ENCODE measurements at places on chromosomes 5 and 9.

DNA sequence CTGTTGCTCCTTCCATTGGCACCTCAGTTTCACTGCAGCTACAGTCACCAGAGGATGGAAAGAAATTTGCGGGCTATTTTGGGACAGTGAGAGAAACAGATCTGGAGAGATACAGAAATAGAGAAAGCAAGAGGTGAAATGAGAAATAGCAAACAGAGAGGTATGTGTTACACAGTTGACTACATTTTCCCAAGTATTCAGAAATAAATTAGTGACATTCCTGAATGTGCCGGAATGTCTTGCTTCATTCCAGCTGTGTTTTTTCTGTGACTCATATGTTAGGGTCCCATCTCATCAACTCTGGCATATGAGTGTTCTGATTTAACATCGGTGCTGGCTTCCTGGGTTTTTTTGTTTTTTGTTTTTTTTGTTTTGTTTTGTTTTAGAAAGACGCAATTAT, 63.8 kb upstream of the ZNF462 start:
- DNase-seq, result no peak

GRCh38 chr5:160199410-160199911, 29.8 kb upstream of the FABP6 start:
- DNase-seq, result peak; percentile 69

- peak; percentile 57 for DNase-seq
Observed at GRCh38 chr9:129282272-129282671, 104.2 kb upstream of the IER5L start.

- no peak for DNase-seq
Observed at GRCh38 chr5:151703227-151703626, 16.5 kb upstream of the SPARC start.

- DNase-seq, result peak; percentile 39
Observed at GRCh38 chr9:134065612-134066419, 2.0 kb downstream of the BRD3 start.

GRCh38 chr5:82358457-82358856, 80.3 kb upstream of the RPS23 start:
- DNase-seq, result no peak

DNA sequence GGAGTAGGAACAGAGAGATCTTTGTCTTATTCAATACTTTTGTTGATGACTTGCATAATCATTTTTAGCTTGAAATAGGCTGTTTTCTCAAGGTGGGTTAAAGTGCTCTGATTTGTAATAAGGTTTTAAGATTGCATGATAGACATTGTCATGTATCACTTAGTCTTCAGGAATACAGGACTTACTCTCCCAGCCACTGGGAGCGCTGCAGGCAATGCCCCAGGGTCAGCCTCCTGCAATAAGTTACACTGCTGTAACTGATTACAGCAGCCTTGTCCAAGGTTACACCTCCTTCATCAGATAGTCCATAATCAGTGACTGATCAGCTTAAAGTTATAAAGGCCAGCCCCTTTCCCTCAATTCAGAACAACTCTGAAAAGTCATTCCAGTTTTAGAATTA, 218.6 kb downstream of the ESM1 start:
- DNase-seq, result no peak

DNA sequence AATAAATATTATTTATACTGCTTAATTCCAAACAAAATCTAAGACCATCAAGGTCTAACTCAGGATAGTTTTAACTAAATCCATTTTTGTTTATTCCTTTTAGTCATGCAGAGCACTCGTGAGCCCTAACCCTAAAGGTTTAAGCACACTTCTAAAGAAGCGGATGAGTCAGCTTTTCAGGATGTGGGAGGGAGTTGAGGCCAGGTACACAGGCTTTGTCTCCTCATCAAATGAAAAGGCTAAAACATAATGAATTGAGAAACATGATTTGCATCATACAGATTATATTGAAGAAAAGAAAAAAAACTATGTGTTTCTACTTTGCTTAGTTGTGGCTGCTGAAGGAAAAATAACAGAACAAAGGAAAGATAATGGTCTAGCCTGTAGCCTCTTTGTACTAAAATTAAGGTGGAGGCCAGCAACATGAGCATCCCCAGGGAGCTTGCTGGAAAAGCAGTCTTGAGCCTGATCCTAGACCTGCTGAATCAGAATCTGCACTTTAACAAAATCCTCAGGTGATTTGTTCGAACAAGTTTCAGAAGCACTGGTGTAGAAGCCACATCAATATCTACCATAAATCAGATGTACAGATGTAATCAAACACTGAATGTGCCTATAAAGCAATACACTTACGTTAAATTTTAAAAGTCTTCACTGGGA, 21.1 kb upstream of the ISCA1 start:
- DNase-seq, result no peak

GRCh38 chr9:126906091-126906490, 8.5 kb upstream of the RALGPS1 start:
- DNase-seq, result no peak

DNA sequence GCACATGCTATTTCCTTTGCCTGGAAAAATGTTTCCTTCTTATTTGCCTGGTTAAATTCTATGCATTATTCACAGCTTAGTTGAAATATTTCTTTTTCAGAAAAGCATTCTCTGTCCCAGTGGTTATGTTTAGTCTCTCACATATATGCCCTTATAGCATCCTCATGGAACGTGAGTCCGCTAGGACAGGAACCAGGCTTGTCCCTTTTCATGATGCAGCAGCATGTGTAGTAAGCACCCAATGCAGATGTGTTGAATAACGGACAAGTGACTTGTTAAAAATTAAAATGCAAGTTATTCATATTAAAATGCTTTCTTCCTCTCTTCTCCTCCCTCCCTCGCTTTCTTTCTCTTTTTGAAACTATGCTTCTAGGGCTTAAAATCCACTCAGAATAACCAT, 349.3 kb downstream of the GLIS3 start:
- DNase-seq, result no peak

- no peak for DNase-seq
Observed at GRCh38 chr9:34741628-34742027, 31.7 kb upstream of the CCL21 start.

Data from thyroid gland (tissue), 4 donors.